ENCODE measurements at places on chromosomes 6 and 20.

- no peak for DNase-seq
Observed at GRCh38 chr6:13259393-13259792, 68.9 kb downstream of the TBC1D7 start.

DNA sequence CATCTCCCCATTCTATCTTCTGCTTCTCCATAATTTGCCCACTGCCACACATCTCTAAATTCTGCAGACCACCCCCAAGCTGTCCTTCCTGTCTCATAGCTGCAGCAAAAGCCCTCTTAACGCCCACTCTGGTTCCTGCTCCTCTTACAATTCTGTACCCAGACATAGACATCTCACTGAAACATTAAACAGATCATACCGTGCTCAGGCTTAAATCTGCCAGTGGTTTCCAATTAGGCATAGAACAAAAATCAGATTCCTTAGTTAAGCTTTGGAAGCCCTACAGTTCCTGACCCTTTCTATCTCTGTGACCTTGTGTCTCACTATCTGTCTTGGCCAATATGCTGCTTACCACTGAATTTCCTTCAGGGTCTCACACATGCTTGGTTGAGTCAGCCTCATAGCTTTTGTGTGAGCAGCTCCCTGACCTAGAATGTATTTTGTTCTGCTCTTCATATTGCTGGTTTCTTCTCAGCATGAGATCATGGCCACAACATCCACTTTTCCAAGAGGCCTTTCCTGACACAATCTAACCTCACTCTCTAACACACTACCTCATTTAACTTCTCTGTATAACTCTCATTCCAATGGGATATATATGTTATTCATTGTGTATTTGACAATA, 749.7 kb downstream of the MAFB start:
- DNase-seq: no peak

DNA sequence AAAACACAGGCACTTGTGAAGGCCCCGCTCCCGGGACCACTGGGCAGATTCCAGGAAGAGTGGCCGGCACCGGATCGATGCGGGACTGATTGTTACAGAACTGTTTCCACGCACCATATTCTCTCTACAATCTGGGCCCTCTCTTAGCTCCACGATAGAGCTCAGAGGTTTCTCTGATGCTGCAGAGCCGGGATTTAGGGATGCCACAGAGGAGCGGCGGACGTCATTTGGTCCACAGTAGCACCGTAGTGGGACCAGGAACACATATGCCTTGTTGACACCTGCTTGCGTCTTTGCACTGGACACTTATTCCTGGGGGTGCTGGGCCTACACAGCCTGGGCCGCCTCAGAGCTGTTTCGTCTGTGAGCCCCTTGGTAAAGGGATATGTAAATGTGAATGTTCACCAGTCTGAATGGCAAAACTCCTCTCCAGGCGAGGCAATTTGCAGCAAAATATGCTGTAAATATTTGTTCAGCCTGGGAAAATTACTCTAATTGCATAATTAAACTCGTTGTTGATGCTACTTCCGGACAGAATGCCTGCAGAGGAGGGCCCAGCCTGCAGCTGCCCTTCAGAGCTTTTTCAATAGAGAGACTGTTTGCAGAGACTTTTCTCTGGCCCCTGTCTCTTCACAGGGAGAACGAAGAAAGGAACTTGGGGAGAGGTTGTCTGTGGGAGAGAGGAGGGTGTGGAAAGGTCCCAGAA, 9.4 kb downstream of the PCK1 start:
- no peak for DNase-seq

GRCh38 chr6:45896783-45897441, 118.7 kb downstream of the CLIC5 start:
- DNase-seq: no peak

Measured in kidney capillary endothelial cell (primary cell).